ENCODE measurements at places on chromosomes 12 and 14.

- no peaks in the 10 kb centered on the region for H3K27me3 ChIP-seq
- no peaks in the 10 kb centered on the region for H3K4me1 ChIP-seq
- no peak overlapping the region for H3K4me3 ChIP-seq
- no peak for DNase-seq
- H3K36me3 ChIP-seq, result no peaks in the 10 kb centered on the region
- no peak overlapping the region for H3K27ac ChIP-seq
Measured at GRCh38 chr14:90305176-90305601, 26.6 kb downstream of the NRDE2 start.

DNA sequence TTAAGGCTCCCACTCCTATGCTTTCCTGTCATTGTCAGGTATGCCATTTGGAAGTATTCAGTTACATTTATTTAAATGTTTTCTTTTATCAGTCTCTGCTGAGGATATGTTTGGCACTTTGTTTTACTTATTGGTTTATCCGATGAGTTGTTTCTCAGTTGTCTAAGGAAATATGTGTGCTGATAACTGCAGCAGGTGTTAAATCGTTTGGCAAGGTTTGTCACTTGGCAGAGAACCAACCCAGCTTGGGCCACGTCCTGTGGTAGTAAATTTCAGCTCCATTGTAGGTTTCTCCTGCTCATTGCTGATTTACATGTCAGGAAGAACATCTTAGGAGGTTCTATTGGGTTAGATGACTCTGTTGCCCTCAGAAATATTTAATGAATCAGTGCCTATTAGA lies 22.0 kb upstream of the MGST1 start:
- no peaks in the 10 kb centered on the region for H3K36me3 ChIP-seq
- H3K4me1 ChIP-seq, result peaks cover 8% of the 10 kb centered on the region
- no peak for DNase-seq
- H3K27me3 ChIP-seq, result no peaks in the 10 kb centered on the region
- H3K27ac ChIP-seq, result no peak overlapping the region

DNA sequence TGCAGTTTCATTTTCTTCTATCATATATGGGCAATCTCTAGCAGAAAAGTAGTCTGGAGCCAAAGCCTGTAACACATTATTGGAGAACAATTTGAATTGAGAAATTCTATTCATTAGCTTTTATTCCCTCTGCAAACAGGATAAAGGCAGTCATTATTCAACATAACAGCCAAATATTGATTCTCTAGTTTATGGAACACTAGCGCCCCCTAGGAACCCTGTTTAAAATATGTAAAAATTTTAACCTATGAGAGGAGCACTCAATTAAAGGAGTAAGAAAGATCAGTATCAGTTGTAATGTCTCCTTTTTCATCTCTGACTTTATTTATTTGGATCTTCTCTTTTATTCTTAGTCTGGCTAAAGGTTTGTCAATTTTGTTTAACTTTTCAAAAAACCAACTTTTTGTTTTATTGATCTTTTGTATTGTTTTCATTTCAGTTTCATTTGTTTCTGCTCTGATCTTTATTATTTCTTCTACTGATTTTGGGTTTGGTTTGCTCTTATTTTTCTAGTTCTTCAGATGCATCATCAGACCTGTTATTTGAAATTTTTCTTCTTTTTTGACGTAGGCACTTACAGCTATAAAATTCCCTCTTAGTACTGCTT lies 4.8 kb upstream of the LMNTD1 start:
- DNase-seq, result peak; percentile 75
- H3K4me1 ChIP-seq, result no peaks in the 10 kb centered on the region
- no peak overlapping the region for H3K4me3 ChIP-seq
- H3K27me3 ChIP-seq, result no peaks in the 10 kb centered on the region

GRCh38 chr12:50924439-50925341 lies 27.7 kb upstream of the HIGD1C start:
- peaks cover 46% of the 10 kb centered on the region for H3K4me1 ChIP-seq
- H3K36me3 ChIP-seq, result no peaks in the 10 kb centered on the region
- no peak overlapping the region for H3K27ac ChIP-seq
- DNase-seq, result peak; percentile 49

DNA sequence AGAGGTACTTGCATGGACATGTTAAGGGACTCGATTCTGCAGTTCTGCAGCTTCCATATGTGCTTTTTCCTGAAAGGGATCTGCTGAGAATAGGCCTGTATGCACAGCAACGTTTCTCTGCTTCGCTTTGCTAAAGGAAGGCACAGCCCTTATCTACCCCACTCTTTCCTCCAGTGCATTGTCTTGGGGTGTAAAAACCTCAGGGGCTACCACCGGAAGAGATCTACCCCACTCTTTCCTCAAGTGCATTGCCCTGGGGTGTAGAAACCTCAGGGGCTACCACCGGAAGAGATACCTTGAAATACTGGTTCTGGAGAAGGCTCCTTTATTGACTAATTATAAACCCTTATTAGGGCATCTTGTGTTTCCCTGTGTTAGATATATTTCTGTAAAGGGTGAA lies 52.9 kb downstream of the SEL1L start:
- no peak for DNase-seq
- H3K36me3 ChIP-seq, result peaks cover 19% of the 10 kb centered on the region
- no peak overlapping the region for H3K4me3 ChIP-seq
- H3K27me3 ChIP-seq, result no peaks in the 10 kb centered on the region

DNA sequence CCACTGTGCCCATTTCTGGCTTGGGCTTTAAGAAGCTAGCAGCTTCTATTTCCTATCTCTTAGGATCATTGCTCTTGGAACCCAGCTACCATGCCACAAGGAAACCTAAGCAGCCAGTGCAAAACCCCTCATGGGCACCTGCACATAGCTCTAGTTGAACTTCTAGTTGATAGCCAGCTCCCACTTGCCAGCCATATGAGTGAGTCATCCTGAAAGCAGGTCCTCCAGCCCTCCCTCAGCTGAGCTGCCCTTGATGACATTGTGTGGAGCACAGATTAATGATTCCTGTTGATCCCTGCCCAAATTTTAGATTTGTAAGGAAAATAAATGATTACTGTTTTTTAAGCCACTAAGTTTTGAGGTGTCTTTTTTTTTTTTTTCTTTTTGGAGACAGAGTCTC lies 234.2 kb upstream of the FBXO33 start:
- no peak overlapping the region for H3K4me3 ChIP-seq
- no peaks in the 10 kb centered on the region for H3K36me3 ChIP-seq
- H3K4me1 ChIP-seq, result peaks cover 2% of the 10 kb centered on the region
- no peak overlapping the region for H3K27ac ChIP-seq

DNA sequence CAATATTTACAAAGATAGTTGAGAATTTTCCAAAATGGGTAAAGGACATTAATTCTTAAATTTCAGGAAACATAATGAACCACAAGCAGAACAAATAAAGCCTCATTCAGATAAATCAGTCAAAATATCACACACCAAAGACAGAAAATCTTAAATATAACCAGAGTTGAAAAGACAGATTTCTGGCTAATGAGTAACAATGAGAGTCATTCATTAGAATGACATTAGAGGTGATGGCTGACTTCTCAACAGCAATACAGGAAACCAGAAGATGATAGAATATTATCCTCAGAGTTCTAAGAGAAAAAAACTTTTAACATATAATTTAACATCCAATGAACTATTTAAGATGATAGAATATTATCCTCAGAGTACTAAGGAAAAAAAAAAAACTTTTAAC lies 124.2 kb downstream of the DENND5B start:
- H3K27me3 ChIP-seq, result no peaks in the 10 kb centered on the region
- no peak overlapping the region for H3K4me3 ChIP-seq
- no peak for DNase-seq
- no peak overlapping the region for H3K27ac ChIP-seq

DNA sequence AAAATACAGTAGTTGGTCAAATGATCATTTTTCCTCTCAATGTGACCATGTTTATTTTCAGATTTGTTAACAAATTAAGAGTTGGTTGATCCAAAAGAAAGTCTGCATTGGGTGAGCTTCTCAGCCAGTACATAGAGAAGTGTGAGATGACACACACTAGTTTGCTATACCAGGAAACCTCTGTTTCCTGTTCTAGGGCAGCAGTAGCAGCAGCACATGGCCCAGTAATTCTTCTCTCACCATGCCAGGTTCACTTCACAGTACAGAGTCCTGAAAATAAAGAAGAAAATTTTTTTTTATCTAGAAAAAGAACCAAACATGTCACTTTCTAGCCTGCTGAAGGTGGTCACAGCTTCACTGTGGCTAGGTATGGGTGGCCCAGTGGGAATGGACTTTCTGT lies 250.2 kb upstream of the OR4E1 start:
- DNase-seq, result no peak
- H3K27me3 ChIP-seq, result peaks cover 44% of the 10 kb centered on the region
- no peak overlapping the region for H3K27ac ChIP-seq
- no peak overlapping the region for H3K4me3 ChIP-seq

DNA sequence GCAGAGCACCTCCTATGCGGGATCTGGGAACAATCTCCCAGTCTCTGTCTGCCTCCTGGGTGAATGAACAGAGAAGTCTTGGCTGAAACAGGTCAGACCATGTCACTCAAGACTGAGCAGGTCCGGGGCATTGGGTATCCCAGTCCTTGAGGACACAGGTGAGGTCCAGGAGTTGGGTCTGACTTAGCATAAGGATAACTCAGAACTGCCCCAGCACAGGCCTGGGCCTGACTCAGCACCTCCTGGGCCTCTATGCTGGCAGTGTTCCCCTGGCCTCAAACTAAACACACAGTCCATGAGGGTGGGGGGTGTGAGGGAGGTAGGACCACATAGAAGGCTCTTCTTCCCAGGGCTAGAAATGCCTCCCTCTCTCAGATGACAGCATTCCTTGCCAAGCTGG lies 1.5 kb upstream of the SDR9C7 start:
- no peak overlapping the region for H3K4me3 ChIP-seq
- no peak for DNase-seq
- no peaks in the 10 kb centered on the region for H3K36me3 ChIP-seq
- H3K27me3 ChIP-seq, result no peaks in the 10 kb centered on the region
- H3K27ac ChIP-seq, result no peak overlapping the region

DNA sequence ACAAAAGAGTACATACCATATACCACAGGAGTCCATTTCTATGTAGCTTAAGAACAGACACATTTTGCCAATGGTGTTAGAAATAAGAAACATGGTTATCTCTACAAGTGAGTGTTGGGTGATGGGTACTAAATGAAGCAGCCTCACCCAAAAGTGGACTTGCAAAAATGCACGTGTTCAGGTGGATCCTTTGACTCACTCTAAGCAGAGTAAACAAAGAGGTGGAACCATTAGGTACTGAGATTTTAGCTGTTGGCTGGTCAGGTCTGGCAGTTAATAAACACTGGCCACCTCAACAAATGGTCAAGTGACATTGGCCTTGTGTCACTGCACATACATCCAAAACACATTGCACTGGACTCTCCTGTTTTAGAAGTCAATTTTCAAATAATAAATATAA lies 27.6 kb downstream of the EVL start:
- no peak overlapping the region for H3K27ac ChIP-seq
- H3K4me1 ChIP-seq, result no peaks in the 10 kb centered on the region
- no peak for DNase-seq
- no peaks in the 10 kb centered on the region for H3K36me3 ChIP-seq
- H3K27me3 ChIP-seq, result no peaks in the 10 kb centered on the region

DNA sequence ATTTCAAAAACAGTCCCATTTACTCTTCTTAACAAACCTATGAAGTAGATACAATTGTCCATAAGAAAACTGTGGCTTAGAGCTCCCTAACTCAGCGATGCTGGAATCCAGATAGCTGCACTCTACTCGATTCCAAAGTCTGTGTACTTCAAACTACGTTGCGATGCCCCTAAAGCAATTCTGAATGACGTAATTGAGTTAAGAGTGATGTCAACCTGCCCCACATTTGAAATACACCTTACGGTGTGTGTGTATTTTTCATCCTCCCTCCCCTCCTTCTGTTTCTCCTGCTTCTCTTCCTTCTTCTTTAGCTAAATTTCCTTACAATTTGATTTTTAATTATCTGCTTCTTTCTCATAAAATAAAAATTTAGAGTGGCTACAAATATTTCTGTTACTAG lies 31.9 kb upstream of the RAP1B start:
- no peak for DNase-seq
- H3K36me3 ChIP-seq, result no peaks in the 10 kb centered on the region
- no peak overlapping the region for H3K27ac ChIP-seq
- H3K27me3 ChIP-seq, result no peaks in the 10 kb centered on the region

DNA sequence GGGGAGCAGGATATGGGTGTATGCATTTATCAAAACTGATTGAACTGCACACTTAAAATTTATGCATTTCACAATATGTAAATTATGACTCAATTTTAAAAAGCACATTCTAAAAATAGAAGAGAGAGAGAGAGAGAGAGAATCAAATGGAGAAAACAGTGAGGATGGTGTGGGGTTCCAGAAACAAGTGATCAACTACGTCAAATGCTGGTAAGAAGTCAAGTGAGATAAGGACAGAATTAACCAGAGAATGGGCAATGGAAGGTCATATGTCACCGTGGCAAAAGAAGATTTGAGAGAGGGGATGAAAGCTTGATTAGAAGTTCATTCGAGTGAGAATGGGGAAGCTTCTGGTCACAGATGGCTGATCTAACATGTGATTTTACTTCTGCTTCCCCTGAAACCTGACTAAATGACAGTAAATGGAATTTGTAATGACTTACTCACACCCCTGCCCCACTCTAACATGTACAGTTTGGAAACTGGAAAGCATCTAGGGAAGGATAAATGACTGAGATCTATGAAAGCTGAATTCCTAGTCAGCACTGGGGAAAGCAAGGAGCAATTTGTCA lies 276.5 kb upstream of the AMIGO2 start:
- no peaks in the 10 kb centered on the region for H3K36me3 ChIP-seq
- no peak for DNase-seq
- no peak overlapping the region for H3K4me3 ChIP-seq
- H3K27ac ChIP-seq, result no peak overlapping the region
- H3K27me3 ChIP-seq, result no peaks in the 10 kb centered on the region

- H3K4me1 ChIP-seq, result peaks cover 20% of the 10 kb centered on the region
- H3K4me3 ChIP-seq, result no peak overlapping the region
- H3K36me3 ChIP-seq, result no peaks in the 10 kb centered on the region
- DNase-seq, result peak; percentile 43
- H3K27me3 ChIP-seq, result no peaks in the 10 kb centered on the region
Measured at GRCh38 chr12:115140981-115141655, 457.1 kb upstream of the TBX3 start.

GRCh38 chr14:60357551-60358149 lies 108.6 kb downstream of the PPM1A start:
- peaks cover 77% of the 10 kb centered on the region for H3K4me1 ChIP-seq
- DNase-seq, result peak; percentile 40
- no peak overlapping the region for H3K4me3 ChIP-seq
- peak overlapping the region; percentile 91 for H3K27ac ChIP-seq

Data from neural progenitor cell (in vitro differentiated cells).